ENCODE measurements at places on chromosomes 5 and 9.
A peak's percentile ranks its signal among the peaks of the same experiment; 100 is the strongest.

GRCh38 chr9:3513265-3513818 is 12.5 kb downstream of the RFX3 start:
- no peak overlapping the region for H3K27ac ChIP-seq
- no peaks in the 10 kb centered on the region for H3K27me3 ChIP-seq
- no peaks in the 10 kb centered on the region for H3K4me1 ChIP-seq
- H3K36me3 ChIP-seq = no peaks in the 10 kb centered on the region
- H3K4me3 ChIP-seq = no peak overlapping the region

DNA sequence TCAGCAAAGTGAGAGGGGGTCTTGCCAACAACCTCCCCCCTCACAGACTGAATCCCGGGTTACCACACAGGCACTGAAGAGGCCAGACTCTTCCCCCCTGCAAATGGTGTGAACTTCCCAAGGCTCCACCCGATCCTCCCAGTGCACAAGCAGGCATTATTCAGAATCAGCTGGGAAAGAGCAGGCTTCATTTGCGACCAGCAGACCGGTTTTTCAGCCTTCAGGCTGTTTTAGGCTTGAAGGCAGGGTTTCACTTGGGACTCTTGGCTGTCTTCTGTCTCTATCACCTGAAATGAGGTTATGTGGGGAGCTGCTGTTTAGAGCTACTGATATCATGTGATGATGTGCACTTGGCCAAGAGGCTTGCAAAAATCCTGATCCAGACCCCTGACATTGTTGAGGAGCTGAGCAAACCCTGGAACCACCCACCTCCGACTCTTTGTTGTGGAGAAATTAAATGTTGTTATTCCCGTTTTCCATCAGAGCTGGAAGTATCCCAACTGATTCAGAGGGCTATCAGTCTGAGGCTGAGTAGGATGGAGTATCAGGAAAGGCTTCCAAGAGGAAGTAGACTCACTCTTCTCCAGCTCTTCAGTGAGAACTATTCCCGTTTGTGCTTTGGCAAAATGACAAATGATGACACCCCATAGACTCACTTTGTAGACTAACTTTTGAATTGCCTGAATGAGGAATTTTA is 63.3 kb upstream of the ZFR start:
- H3K4me1 ChIP-seq = peaks cover 13% of the 10 kb centered on the region
- no peaks in the 10 kb centered on the region for H3K27me3 ChIP-seq
- H3K4me3 ChIP-seq = no peak overlapping the region
- no peak for DNase-seq

DNA sequence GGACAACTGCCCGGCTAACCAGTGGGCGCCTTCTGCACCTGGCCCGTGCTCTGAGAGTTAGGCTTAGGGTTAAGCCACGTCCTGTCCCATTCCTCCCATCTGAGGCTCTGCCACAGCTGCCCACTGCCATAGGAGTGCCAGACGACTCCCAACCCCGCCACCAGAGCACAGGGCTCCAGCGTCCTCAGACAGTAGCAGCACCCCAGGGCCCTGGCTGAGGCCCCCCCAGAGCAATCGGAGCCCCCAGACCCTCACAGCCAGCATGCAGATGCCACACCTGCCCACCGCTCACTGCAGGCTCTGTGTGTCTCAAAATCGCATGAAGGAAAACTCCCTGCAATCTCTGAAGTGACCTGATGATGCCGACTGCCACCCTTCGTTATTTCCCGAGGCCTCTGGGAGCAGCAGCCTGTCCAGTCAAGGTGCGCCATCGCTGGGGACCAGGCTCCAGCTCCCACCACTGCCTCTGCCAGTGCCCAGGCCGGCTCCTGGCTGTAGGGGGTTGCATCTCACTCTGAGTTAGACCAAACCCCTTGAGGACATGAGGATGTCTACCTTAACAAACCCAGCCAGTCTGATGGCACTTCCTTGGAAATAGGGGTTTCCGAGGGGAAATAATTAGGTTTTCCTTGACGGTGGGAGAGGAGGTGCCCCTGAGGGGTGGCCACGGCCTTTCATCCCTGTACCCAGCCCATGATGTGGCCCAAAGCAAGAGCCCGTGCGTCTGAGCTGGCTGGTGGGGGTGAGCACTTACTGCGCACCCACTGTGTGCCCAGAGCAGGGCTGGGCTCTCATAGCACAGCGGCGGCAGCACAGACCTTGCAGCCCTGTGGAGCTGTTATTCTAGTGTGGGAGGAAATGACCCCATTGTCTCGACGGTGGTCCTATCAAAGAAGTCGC is 58.0 kb upstream of the RNF130 start:
- no peaks in the 10 kb centered on the region for H3K27me3 ChIP-seq
- no peak overlapping the region for H3K27ac ChIP-seq
- H3K4me1 ChIP-seq = peaks cover 21% of the 10 kb centered on the region
- no peaks in the 10 kb centered on the region for H3K36me3 ChIP-seq
- no peak overlapping the region for H3K4me3 ChIP-seq
- DNase-seq = no peak

DNA sequence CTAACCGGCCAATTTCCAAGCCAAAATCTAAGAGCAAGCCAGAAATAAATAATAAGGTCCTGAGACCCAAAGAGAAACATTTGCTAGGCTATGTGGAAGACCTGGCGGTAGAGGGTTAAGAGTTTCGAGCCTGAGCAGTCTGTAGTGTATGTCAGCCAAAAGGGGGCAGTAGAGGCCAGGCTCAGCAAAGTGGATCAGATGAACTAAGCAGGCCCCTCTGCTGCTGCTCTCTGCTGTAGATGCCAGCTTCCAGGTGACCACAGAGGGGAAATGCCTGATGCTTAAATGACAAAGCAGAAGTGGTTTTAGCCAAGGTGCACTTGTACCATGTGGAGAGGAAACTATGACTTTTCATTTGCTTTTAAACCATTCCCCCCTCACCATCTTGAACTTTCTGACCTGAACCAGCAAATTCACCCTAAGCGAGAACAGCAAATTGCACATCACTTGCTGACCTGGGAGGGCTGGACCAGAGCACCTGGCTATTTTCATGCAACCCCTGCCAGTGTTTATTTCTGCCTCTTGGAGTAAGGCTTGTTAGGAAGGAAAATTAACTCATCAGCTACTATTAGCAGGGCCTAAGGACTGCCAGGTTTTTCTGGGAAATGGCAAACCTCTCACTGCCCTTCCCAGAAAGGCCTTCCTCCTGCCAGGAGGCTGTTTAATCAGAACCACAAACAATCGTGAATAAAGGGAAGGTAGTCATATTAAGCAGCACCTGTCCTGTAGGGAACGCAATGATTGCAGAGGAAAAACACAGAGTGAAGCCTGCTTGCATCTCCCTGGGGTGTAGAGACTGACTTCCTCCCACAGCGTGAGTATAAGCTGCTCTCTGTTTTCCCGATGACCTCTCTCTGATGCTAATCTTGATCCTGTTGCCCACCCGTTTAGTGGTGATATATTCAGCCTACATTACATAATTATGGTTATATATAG is 818.2 kb downstream of the TLR4 start:
- H3K27me3 ChIP-seq = no peaks in the 10 kb centered on the region
- no peak overlapping the region for H3K4me3 ChIP-seq
- H3K36me3 ChIP-seq = no peaks in the 10 kb centered on the region
- no peak overlapping the region for H3K27ac ChIP-seq
- peak; percentile 54 for DNase-seq
- no peaks in the 10 kb centered on the region for H3K4me1 ChIP-seq

DNA sequence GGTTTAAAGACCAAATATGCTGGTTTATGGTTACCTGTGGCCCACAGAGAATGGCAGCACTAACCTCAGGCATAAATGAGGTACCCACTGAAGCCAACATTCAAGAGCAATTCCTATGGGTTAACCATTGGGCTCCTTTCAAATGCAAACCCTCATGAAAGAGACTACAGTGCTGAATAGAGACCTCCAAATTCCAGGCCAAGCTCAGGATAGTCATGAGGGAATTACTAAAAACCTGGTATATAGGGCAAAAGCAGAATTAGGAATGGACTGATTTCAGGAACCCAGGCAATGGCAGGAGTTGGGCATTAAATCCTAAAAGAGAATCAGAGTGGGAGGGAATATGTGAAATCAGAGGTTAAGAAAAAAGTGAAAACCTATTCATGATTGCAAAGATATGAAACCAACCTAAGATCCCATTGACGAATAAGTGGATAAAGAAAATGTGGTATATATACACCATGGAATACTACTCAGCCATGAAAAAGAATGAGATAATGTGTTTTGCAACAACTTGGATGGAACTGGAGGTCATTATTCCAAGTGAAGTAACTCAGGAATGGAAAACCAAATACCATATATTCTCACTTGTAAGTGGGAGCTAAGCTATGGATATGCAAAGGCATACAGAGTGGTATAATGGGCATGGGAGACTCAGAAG is 51.6 kb downstream of the PDCD1LG2 start:
- no peak overlapping the region for H3K4me3 ChIP-seq
- no peak for DNase-seq
- no peak overlapping the region for H3K27ac ChIP-seq
- H3K36me3 ChIP-seq = no peaks in the 10 kb centered on the region
- no peaks in the 10 kb centered on the region for H3K27me3 ChIP-seq

- DNase-seq = no peak
- no peaks in the 10 kb centered on the region for H3K27me3 ChIP-seq
- H3K4me3 ChIP-seq = no peak overlapping the region
- no peak overlapping the region for H3K27ac ChIP-seq
These were observed 9.9 kb downstream of the SH3RF2 start for GRCh38 chr5:145946112-145946861.

GRCh38 chr5:78699552-78700153 is 51.1 kb upstream of the LHFPL2 start:
- H3K27ac ChIP-seq = no peak overlapping the region
- no peak for DNase-seq
- no peak overlapping the region for H3K4me3 ChIP-seq

- H3K4me3 ChIP-seq = peak overlapping the region; percentile 54
- H3K27me3 ChIP-seq = no peaks in the 10 kb centered on the region
- no peak for DNase-seq
- peaks cover 22% of the 10 kb centered on the region for H3K4me1 ChIP-seq
These were observed 1.2 kb upstream of the NELFB start for GRCh38 chr9:137253717-137254623.

- no peak for DNase-seq
These were observed 37.0 kb downstream of the DMRTA1 start for GRCh38 chr9:22483528-22484070.

GRCh38 chr9:111832449-111832848 is 37.7 kb upstream of the SHOC1 start:
- H3K4me1 ChIP-seq = no peaks in the 10 kb centered on the region
- no peak overlapping the region for H3K4me3 ChIP-seq
- no peaks in the 10 kb centered on the region for H3K27me3 ChIP-seq
- H3K36me3 ChIP-seq = no peaks in the 10 kb centered on the region

GRCh38 chr5:119309326-119309725 is 46.5 kb upstream of the TNFAIP8 start:
- no peak overlapping the region for H3K27ac ChIP-seq
- no peaks in the 10 kb centered on the region for H3K27me3 ChIP-seq
- H3K4me3 ChIP-seq = no peak overlapping the region
- DNase-seq = no peak
- H3K4me1 ChIP-seq = peaks cover 1% of the 10 kb centered on the region

- DNase-seq = no peak
- H3K4me3 ChIP-seq = no peak overlapping the region
- H3K4me1 ChIP-seq = no peaks in the 10 kb centered on the region
These were observed 14.0 kb downstream of the MYORG start for GRCh38 chr9:34362614-34363214.

DNA sequence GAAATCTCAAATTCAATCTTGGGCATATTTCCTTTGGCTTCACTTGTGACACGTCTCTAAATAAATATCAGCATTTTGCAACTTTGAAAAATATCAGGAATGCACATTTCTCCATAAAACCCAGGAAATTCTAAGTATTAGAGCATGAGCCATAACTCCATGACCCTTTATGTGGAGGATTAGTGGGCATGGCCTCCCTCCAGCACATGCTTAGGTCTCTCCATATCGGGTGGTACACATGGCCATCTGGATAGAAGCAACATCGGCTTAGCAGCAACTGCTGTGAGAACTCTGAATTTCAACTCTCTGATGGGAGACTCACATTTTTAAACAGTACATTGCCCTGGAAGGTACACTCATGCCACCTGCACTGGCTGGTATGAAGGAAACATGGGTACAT is 73.7 kb upstream of the EGFLAM start:
- H3K27me3 ChIP-seq = no peaks in the 10 kb centered on the region
- H3K4me1 ChIP-seq = no peaks in the 10 kb centered on the region
- no peak for DNase-seq
- H3K4me3 ChIP-seq = no peak overlapping the region

- no peak overlapping the region for H3K27ac ChIP-seq
- no peak for DNase-seq
- H3K4me1 ChIP-seq = no peaks in the 10 kb centered on the region
- H3K4me3 ChIP-seq = no peak overlapping the region
These were observed 31.6 kb upstream of the N4BP3 start for GRCh38 chr5:178081571-178082243.

DNA sequence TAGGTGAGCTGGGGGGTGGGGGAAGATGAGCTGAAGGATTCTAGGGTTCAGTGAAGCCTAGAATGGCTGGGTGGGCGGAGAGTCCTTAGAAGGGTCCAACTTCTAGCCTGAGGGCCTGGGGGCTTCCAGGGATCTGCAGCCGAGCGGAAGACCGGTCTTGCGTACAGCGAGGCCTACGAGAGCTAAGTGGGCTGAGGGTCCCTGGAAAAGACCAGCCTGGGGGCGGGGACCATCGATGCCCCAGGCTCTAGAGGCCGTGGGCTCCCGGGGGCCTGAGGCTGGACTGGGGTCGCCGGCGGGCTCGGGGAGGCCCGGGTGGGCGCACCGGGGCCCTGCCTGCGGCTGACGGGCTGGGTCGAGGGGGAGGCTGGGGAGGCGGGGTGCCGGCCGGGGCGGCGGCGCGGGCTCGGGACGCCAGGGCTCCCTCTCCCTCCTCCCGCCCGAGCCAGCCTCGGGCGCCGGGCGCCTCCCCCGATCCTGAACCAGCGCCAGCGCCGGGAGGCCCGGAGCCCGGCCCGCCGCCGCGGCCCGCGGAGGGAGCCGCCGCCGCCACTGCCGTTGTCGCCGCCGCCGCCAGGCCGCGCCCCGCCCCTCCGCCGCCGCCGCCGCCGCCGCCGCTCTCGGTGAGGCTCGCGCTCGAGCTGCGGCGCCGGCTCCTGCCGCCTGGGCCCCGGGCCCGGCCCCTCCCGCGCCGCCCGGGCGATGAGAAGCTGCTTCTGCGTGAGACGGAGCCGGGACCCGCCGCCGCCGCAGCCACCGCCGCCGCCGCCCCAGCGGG is at the start of gene MVB12B:
TSS of gene MVB12B (plus strand) at position 602 of the 778 bp plus-strand sequence. CDS start at position 703, 101 bp downstream.
- H3K4me1 ChIP-seq = peaks cover 10% of the 10 kb centered on the region
- H3K4me3 ChIP-seq = peak within 1 kb of the TSS; percentile 34
- H3K36me3 ChIP-seq = no peaks in the 10 kb centered on the region
- no peaks in the 10 kb centered on the region for H3K27me3 ChIP-seq
- H3K27ac ChIP-seq = peak within 1 kb of the TSS; percentile 67

DNA sequence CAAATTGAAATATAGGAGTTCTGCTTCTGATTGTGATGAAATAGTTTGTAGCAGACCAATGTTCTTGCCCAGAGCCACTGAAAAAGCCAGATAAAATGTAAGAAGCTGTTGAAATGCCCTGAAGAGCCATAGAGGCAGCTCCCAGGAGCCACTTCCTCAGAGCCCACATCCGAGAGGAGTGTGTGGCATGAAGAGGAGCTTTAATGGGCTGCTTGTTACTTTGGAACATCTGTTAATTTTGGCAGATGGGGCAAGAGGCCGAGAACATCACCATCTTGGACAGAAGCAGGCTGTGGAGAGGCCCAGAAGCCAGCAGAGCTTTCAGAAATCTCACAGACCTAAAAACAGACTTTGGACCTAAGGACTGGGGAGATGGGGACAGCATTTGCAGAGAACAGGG is 370.8 kb downstream of the GADD45G start:
- no peak overlapping the region for H3K4me3 ChIP-seq
- H3K4me1 ChIP-seq = no peaks in the 10 kb centered on the region
- H3K27ac ChIP-seq = no peak overlapping the region
- H3K36me3 ChIP-seq = no peaks in the 10 kb centered on the region
- DNase-seq = no peak
